ENCODE measurements at places on chromosomes 16 and 17.

DNA sequence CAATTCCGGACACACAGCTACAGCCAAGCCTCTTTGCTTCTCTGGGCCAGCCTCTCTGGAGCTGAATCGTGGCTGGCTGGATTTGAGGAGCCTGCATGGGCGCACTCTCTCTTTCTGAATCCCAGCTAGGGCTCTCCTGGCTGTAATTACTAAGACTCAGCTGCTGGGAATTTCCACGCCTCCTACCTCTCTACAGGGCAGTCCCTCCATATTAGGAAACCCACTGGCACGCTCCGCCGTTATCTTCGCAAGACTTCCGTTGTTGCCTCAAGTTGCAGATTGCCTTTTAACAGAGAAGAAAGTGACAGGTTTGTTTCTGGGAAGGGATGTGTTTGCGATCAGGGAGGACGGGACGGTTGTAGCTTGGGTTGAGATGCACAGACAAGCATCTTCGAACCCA, 188.4 kb upstream of the NLRP1 start:
- DNase-seq, result no peak

- no peak for DNase-seq
Observed at GRCh38 chr17:16928406-16929034, 43.4 kb downstream of the TNFRSF13B start.

- no peak for DNase-seq
Observed at GRCh38 chr17:29342158-29342765, 47.9 kb upstream of the TAOK1 start.

DNA sequence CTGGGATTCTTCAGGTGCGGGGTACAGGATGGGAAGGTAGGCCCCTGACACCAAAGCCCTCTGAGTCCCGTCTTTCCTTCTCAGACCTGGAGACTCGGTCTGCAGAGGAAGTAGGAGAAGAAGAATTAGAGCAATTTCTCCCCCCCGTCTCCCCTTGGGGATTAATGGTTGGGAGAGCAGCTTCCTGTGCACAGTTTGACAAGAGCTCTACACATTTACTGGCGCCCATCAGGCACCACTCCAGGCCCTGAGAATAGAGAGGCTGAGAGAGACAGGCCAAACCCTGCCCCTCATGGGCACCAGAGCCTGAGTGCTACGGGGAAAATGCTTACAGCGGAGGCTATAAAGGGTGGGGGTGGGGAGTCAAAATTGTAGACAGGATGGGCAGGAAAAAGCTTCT, 3.5 kb upstream of the C16orf74 start:
- DNase-seq, result peak; percentile 83

DNA sequence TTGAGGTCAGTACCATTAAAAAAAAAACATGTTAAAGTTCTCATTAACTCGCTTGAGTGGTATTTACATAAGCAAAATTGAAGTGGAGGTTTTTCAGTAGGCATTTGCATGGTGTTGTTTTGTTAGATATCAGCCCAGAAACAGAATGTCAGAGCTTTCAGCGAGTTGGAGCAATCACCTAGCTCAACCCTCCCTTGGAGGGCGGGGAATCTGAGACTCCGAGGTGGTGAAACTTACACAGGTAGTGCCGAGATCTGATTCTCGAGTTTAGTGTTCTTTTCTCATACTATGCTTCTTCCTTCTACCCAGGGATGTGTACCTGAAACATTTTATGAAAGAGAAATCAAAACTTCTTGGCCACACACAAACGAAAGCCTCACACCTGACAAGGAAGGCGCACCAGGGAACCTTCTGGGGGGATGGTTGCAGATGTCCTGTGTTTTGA, 6.6 kb downstream of the SEC14L1 start:
- DNase-seq, result no peak

DNA sequence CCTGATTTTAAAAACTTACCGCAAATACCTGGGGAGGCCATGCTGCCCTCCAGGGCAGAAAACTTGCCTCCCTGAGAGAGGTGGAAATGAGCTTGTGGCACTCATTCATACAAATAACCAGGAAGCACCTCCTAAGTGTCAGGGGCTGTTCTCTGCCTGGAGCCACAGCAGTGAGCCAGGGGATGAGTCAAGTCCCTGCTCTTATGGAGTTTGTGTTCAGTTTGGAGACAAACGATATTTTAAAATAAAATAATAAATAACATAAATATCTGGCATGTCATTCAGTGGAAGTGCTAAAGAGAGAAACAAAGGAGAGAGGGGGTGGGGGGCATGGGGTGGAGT, 313.8 kb downstream of the C16orf95 start:
- no peak for DNase-seq

DNA sequence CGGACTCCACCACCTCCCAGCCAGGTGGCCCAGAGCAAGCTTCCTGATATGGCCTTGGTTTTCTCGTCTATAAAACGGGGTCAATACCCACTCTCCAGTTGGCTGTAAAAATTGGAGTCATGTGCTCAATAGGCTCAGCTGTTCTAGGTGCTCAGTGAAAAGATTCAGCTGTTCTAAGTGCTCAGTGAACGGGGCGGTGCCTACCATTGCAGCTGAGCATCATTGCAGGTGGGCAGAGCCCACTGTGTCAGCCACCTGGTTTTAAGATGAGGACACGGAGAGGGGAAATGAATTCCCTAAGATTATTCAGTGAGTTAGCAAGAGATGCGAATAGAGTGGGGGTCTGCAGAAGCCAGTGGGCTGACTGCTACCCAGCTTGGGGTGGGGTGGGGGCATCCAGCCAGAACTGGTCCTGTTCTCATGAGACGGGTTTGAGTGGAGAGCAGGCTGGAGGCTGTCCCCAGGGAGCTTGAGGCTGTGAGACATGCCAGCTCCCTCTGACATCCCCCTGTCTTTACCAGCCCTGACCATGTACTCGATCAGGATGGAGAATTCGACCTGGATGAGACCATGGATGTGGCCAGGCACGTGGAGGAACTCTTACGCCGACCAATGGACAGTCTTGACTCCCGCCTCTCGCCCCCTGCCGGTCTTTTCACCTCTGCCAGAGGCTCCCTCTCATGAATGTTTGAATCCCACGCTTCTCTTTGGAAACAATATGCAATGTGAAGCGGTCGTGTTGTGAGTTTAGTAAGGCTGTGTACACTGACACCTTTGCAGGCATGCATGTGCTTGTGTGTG, 21.9 kb downstream of the STAT5A start:
- DNase-seq, result no peak

- no peak for DNase-seq
Observed at GRCh38 chr17:49403514-49404289, 11.0 kb downstream of the PHB1 start.

GRCh38 chr17:58232707-58233156, 5.7 kb upstream of the LPO start:
- DNase-seq, result no peak

GRCh38 chr17:57899822-57900221, 50.0 kb upstream of the MRPS23 start:
- DNase-seq, result no peak

GRCh38 chr16:12613992-12614661, 189.6 kb downstream of the CPPED1 start:
- DNase-seq, result no peak

- no peak for DNase-seq
Observed at GRCh38 chr16:16143931-16144330, 79.4 kb downstream of the ABCC6 start.

GRCh38 chr17:9912121-9913099, 7.3 kb upstream of the RCVRN start:
- DNase-seq, result no peak

GRCh38 chr17:9905078-9905415, at the start of gene RCVRN:
RCVRN (minus strand) TSS chr17:9905271; CDS start chr17:9905180, 91 bp downstream.
- no peak for DNase-seq

GRCh38 chr16:57133886-57134285, 41.5 kb downstream of the CPNE2 start:
- DNase-seq, result no peak

DNA sequence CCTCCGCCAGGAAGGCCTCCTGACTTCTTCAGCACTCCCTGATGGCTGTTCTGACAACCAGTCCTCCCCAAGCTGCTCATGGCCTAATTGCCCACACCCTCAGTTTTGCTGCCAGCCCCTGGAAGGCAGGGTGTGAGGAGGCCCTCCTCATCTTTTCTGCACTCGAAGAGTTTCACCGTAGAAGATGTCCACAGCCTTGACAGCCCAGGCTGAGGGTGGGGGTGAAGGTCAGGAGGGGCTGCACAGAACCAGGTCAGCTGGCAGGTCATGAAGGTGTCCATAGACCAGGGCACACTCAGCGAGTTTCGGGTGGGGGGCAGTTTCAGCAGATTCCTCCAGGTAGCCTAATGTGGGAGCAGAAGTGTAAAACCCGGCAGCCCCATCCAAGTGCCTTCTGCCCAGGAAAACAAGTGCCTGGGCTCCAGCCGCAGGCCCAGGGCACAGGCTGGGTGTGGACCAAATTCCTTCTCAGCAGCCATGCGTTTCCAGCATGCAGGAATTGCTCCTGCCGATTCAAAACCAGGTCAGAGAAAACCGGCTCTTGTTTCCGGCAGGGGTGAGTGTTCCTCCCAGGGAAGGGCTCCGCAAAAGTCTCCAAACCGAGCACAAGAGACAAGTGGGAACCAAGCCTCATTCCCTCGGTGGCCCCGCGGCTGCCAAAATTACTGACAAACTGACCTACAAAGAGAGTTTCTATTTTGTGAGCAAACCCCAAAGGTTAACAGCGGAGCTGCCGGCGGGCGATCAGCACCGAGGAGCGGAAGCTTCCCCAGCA, 228.8 kb downstream of the C16orf78 start:
- DNase-seq, result no peak

DNA sequence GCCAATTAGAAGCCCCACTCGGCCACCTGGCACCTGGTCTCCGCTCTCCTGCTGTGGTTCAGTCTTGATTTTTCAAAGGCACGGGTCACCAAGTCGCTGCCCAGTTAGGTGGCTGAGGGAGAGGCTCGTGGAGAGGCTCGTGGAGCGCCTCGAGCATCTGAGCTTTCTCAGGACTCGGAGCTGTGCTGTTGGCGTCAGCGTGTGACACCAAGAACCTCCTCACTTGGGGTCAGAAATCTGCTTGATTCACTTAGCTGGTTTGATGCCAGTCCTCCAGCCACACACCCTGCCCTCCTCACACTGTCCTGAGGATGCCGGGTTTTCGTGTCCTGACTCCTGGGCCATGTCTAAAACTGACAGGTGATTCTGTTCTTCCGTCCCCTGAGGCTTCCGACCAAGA, 82.6 kb downstream of the SOCS1 start:
- DNase-seq, result no peak

DNA sequence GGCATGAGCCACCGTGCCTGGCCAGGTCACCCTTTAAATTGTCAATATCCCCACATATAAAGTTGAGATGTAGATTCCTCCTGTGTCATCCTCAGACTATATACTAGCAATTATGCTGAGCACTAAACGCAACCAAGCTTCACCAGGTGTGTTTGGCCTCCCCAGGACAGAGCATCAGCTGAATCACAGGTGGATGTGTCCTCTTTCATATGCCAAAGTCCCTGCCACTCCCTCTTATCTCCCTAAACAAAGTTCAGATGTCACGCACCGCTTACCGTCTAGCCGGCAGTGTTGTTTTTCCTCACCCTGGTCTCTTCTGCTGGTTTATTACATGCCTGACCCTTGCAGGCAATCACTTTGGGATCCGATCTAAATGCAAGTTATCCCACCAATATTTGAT, 43.8 kb upstream of the ARHGAP44 start:
- no peak for DNase-seq

GRCh38 chr16:2121853-2122252, 13.8 kb downstream of the PKD1 start:
- no peak for DNase-seq

- no peak for DNase-seq
Observed at GRCh38 chr17:65062171-65062915, 5.8 kb upstream of the GNA13 start.

DNA sequence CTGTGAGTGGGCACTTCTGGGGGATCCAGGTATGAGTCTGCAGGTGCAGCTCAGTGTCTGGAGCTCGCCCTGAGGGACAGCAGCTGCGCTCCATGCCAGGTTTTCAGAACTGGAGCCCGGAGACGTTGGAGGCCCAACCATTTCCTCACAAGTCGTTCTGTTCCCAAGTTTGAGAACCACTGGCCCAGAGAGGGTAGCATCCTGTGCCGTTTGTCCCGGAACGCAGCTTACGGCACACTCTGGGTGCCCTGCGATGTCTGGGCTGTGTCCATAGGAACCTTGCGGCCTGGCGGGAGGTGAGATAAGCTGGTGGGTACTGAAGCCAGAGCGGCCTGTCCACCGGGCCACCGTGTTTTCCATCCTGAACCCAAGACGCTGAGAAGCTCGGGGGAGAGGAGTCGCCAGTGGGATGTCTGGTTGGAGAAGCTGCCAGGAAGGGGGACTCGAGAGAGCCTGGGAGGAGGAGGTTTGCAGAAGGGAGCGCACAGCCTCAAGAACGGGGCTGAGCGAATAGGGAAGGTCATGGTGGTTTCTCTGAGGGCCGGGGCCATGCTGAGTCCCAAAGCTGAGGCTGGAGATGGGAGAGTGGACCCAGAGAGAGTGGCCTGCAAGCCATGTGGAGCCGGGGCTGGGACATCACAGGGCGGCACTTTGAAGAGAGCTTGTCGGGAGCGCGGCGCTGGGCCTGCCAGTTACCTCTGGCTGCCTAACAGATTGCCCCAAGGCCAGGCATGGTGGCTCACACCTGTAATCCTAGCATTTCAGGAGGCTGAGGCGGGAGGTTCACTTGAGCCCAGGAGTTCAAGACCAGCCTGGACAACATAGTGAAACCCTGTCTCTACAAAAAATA, 211.0 kb upstream of the GSE1 start:
- no peak for DNase-seq

GRCh38 chr16:69564845-69565670, 708 bp upstream of the NFAT5 start:
- DNase-seq, result no peak

- peak; percentile 65 for DNase-seq
Observed at GRCh38 chr16:83956336-83957289, 3.6 kb downstream of the OSGIN1 start.

Data from NCI-H1436 (cell line).